ENCODE measurements at places on chromosomes 4 and X.

DNA sequence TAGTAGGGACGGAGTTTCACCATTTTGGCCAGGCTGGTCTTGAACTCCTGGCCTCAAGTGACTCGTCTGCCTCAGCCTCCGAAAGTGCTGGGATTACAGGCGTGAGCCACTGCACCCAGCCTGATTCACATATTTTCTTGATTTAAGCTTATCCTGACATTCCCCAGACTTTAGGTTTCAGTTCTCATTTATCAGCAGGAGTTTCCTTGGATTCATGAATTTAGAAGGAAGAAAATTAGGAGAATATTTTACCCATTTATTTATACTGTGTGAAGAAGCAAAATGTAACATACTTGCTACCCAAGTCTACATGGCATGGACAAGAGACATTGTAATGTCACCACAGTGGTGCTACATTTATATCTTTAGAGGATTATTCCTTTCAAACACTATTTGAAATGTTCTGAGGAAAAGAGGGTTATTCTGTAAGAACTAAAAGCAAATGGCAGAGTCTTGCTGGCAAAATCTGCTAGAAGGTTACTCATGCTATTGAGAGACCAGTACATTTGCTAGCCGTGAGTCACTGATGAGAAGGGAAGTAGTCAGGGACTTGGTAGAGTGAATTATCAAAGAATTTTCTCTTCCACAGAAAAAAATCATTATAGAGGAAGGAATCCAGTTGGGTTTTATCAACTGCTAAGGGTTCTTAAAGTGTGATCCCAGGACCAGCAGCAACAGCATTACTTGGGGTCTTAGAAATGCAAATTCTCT lies 26.1 kb upstream of the CFAP299 start:
- no peak for DNase-seq

DNA sequence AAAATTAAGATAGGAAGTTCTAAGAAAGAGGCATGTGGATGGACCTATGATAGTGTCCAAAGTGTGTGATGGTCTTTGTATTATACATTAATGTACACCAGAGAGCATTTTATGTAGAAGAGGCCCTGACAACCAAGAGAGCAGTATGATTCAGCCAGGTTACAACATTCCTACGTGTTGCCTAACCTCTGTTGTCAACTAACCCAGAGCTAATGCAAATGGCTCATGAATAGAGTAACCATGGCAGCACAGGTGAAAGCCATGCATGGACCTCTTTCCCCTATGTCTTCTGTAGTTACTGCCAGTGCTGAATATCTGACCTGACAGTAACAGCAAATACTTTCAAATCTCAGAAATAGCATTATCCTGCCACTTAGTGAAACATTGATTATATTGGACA lies 255.6 kb downstream of the NDST4 start:
- no peak for DNase-seq

GRCh38 chr4:108398316-108398715 lies 222.1 kb upstream of the RPL34 start:
- no peak for DNase-seq

GRCh38 chr4:60656171-60656570 lies 544.0 kb upstream of the ADGRL3 start:
- DNase-seq = no peak
